Putamen (tissue), 1 donor: ENCODE measurements at places on chromosomes 12 and 14.

DNA sequence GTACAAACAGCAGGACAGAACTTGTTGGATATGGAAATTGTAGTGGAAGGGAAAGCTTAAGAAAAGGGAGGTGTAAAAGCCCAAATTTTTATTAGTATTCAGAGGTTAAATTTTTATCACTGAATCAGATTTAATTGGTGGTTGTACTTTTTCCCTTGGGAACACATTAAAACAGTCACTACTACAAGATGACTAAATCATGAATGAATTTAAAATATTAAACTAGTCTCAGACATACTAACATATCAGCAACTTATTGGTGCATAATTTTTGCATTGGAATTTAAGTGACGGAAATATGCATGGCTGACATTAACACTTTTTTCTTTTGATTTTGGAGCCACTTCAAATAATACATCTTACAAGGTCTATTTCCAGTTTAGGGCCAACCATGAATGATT is 27.6 kb downstream of the SAMD4A start:
- no peak for DNase-seq

- DNase-seq, result peak; percentile 56
Measured at GRCh38 chr12:48815126-48816110, 2.9 kb upstream of the CACNB3 start.

DNA sequence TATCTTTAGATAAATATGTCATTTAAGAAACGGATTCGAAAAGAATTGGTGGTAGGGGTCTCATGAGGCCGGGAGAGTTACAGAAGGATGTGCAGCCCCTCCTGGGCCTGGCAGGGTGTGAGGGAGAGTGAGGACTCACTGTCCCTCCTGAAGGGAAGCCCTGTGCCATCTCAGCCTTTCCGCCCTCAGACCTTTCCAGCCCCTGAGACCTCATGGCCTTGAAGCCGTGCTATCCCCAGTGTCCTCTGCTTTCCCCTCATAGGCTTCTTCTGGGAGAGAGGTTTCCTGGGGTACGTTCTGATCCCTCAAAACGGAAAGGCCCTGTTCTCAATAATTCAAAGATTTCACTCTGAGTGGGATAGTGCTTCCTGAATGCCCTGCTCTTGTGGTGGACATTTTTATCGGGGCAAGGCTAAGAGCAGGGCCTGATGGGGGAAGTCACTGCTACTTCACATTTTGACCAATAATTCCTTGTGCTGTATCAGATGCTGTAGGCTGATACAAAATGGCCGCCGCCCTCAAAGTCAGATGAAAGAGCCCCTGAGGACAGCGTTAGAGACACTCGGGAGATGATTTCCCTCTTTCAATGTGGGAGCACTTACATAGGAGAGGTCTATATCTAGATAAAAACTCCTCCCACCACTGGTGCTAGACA is 1.3 kb downstream of the CD4 start:
- no peak for DNase-seq

GRCh38 chr12:3931776-3932175 is 58.6 kb upstream of the PARP11 start:
- no peak for DNase-seq

DNA sequence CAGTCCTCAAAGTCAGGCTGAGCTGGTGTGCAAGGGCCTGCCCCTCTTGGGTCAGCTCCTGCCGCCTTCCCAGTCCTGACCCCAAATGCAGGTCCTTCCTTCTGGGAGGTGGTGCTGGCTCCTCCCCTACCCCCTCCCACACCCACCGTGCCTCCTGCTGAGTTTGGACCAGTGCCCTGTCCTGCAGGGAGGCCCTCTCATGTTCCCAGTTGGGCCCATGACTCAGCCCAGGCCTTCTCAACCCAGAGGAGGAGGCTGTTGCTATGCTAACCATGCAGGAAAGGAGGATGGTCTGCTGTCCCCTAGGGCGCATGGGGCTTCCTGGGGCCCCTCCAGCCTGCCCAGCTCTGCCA is 4.4 kb downstream of the ZBTB42 start:
- DNase-seq, result no peak

DNA sequence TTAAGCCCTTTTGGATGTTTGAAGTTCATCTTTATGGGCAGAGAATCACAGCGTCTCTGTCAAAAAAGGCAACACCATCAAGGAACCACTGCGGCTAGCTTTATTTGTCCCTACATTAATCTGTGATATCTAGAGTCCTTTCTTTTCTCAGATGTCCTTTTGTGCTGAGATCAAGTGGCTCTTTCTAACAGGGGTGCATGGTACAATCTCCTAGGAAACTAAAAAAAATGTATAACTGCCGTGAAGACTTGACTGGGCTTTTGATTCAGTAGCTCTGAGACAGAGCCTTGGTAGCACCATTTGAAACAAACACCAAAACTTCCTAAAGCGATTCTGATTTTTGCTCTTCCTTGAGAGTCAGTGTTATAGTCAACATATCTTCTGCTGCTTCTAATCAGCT is 33.3 kb downstream of the KCNK13 start:
- no peak for DNase-seq

DNA sequence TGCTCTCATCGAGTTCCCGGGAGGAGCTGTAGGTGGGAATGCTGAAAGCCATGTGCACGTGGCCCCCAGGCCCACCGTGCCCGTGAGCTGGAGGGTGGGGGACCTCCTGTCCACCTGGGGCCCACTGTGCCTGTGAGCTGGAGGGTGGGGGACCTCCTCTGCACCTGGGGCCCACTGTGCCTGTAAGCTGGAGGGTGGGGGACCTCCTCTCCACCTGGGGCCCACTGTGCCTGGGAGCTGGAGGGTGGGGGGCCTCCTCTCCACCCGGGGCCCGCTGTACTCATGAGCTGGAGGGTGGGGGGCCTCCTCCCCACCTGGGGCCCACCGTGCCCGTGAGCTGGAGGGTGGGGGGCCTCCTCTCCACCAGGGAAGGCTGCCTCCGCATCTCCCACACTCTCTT is 13.9 kb upstream of the NUDT14 start:
- DNase-seq, result no peak

- DNase-seq, result no peak
Measured at GRCh38 chr14:93308686-93309345, 24.0 kb downstream of the BTBD7 start.

DNA sequence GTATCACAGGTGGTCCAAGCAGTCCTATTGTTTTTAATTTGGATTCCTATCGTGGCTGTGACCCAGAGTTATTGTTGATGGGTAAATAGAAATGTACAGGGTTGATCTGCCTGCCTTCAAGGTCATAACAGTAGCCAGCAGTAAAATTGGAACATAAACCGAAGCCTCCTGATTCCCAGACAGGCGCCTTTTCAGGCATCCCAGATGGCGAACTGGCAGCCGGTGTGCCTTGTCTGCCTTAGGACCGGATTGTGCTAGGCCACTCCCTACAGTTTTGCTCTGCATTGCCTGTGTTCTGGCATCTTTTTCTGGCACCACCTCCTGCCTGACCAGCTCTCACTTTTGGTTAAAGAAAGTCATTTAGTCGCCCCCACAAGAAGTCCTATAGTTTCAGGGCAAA is 22.2 kb downstream of the TMEM117 start:
- no peak for DNase-seq

DNA sequence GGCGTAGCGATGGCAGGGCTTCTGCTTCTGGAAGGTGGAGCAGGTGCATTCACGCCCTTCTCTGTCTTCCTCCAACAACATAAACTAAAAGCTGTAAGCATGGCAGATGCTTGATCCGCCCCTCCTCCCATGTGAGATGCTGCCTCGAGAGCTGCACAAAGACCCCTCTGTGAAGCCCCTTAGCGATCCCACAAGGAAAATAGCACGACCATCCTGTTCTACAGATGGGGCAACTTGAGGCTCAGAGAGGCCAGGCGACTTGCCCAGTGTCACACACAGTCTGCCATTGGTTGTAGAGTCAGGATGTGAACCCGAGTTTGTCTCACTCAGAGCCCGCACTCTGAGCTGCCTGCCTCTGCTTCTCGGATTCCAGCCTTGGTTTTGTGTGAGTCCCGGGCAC is 144.4 kb downstream of the SCARB1 start:
- DNase-seq, result no peak

DNA sequence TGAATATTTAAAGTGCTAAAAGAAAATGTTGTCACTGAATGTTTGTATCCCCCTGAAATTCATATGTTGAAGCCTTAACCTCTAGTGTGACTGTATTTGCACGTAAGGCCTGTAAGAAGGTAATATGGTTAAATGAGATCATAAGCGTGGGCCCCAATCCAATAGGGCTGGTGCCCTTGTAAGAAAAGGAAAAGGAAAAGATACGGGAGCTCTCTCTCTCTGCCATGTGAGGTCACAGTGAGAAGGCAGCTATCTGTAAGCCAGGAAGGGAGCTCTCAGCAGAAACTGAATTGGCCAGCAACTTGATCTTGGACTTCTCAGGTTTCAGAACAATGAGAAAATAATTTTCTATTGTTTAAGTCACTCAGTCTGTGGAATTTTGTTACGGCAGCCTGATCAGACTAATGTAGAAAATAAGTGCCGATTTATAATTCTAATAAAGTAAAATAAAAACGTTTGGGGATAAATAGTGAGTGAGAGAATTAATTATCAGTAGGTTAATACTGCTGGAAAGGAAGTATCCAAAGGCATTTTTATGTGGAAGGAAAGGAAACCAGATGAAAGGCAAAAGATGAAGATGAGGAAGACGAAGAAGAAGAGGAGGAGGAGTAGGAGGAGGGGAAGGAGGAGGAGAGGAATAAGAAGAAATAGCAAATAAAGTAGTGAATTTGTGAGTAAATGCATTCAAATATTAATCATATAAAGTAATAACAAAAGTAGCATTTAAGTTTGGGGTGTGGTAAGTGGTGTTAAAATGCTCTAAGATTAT is 188.5 kb upstream of the KRR1 start:
- no peak for DNase-seq

GRCh38 chr12:64560396-64561301 is 49.6 kb upstream of the RASSF3 start:
- no peak for DNase-seq

GRCh38 chr14:94126800-94127199 is 2.6 kb downstream of the IFI27L2 start:
- DNase-seq, result no peak

- DNase-seq, result peak; percentile 23
Measured at GRCh38 chr14:69987406-69988121, 108.3 kb downstream of the SMOC1 start.

- DNase-seq, result peak; percentile 17
Measured at GRCh38 chr12:52380271-52380694, 5.2 kb downstream of the KRT84 start.

- no peak for DNase-seq
Measured at GRCh38 chr14:105473677-105474482, 741 bp upstream of the CRIP2 start.

DNA sequence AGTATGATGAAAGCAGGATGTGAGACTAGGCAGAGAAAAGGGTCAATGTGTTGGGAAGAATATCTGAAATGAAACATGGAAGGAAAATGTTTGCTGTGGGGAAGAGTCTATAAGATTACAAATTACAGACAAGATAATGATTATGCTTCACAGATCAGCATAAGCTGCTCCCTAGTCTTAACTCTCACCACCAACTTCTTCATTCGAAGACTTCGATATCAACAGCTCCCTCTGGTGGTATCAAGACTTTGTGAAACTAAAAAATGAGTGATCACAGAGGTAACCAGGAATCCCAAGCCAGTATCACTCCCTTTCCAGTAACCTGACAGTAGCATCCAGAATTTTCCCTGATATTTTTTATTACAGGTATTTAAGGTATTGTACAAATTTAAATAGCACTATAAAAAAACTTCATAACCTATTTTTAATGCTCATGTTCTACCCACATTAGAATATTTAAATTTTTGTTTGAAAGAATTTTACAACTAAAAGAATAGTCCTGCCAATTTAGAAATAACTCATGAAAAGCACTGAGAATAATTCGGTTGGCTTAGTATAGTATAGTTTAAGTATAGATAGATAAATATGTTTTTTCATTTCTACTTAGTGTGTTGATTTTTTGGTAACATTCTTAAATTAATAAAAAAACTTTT is 84.4 kb downstream of the C2CD5 start:
- DNase-seq, result peak; percentile 35

DNA sequence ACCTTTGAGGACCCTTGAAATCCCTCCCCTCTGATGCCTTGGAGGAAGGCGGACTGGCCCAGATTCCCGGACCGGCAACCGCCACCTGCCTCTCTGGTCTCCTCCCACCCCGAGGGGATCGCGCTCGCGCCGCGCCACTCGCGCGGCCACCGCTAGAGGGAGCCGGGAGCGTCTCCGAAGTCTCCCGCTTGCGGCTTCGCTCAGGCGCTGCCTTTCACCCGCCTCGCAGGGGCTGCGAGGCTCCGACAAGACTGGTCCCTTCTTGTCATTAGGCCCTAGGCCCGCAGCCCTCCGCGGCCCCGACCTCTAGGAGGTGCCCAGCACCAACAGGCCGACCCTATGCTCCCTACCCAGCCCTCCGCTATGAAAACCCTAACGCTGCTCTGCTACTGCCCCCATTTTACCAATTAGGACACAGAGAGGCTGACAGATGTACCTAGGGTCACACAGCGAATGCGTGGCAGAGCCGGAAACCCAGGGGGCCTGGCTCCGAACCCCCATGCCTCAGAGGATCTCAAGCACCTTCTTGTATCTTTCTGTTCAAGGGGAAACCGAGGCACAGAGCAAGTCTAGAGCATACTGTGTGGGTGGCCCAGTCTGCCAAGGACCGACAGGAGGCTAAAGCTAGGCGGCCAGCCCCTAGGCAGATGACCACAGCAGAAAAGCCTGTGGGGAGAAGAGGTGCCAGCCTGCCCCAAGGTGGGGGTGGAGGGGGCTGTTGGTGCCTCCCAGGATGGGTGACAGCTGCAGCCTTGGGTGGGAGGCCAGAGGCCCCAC is 21.4 kb upstream of the VSX2 start:
- DNase-seq, result peak; percentile 34

DNA sequence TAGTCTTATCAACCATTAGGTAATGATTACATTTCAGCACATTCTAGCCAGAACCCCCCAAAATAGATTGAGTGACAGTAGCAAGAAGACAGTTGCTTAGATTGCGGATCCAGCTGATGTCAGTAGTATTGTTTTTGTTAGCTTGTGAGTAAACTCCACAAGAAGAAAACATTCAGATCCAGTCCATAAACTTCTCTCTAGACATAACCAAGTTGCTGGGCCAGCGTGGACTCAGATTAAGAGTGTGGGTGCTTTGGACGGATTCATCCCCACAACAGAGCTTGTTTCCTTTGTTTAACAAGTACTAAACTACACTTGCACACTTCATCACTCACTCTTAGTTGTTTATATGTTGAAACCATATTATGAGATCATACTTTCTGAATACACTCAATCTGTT is 293.4 kb downstream of the NPAS3 start:
- DNase-seq, result no peak

DNA sequence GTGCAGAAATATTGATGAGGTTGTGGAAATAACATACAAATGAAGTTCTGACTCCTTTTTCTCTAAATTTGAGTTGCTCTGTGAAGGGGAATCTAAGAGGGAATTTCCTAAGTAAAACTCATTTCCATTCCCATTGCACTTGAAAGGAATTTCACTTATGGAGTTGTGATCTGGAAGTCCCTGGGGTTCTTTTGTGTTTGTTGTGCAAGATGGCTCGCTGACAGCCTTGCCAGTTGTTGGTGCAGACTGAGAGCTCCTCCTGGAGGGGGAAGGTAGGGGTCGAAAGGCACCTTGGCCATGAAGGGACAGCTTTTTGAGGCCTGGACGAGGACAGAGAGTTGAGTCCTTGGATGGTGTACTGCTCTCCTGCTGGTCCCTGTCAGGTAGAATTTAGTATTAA is 72.0 kb downstream of the C12orf56 start:
- no peak for DNase-seq

GRCh38 chr12:111386885-111387284 is 18.0 kb upstream of the PHETA1 start:
- DNase-seq, result no peak
